ENCODE measurements at places on chromosomes 5 and 9. TPM values are rescaled to one million over a fixed set of nuclear protein-coding genes. Genes with fewer than 3 reads are reported as not detected.

GRCh38 chr5:98770911-98771322 is 2.5 kb upstream of the RGMB start:
- DNase-seq = no peak

DNA sequence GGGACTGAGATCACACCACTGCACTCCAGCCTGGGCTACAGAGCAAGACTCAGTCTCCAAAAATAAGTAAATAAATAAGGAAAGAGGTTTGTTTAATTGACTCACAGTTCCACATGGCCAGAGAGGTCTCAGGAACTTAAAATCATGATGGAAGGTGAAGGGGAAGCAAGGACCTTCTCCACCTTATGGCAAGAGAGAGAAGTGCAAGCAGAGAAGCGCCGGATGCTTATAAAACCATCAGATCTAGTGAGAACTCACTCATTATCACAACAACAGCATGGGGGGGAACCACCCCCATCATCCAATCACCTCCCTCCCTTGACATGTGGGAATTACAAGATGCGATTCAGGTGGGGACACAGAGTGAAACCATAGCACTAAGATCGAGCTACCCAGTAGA is 22.8 kb upstream of the RGMB start:
- DNase-seq = no peak

DNA sequence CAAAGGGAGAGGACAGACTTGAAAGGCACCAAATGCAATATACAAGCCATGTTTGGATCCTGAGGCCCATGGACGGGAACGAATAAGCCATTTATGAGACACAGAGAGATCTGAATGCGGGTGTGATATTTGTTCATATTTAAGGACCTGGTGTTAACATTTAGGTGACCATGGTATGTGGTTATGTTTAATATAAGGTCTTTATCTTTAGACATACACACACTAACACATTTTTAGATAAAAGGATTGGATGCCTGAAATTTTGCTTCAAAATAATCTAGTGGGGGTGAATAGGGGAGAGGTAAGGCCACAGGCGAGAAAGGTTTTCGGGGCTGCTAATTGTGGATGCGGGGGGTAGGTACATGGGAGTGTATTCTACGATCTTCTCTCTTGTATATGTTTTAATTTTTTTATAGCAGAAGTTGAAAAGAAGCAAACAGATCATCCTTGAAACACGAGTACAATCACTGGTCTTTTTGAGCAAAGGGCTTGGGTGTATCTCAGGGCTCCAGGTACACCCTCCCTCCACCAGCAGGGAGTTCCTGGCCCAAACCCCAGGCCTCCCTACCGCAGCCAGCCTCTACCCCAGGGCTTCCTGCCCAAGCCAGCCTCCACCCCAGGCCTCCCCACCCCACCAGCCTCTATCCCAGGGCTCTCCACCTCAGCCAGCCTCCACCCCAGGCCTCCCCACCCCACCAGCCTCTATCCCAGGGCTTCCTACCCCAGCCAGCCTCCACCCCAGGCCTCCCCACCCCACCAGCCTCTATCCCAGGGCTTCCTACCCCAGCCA is 12.2 kb downstream of the AKNA start:
- no peak for DNase-seq

CCDC171 gene
- 1.4 TPM for total RNA-seq

GRCh38 chr5:9363026-9363425 is 182.8 kb downstream of the SEMA5A start:
- DNase-seq = no peak

DNA sequence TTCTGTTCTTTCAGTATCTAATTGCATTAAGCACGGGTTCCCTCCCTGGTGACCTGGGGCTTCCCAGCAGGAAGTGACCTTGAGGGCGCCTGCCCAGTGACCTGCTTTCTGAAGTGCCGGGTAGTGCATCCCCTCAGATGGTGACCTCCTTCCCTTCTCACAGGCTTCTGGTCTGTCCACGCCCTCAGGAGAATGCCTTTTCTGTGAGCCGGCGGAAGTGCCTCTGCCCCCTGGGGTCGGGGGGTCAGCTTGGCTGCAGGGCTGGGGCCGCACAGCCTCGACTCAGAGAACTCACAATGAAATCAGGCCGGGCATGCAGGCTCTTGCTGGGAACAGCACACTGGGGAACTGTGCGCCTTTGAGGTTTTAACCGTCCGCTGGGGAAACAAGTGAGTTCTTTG is 124.5 kb upstream of the PHYKPL start:
- DNase-seq = no peak

DNA sequence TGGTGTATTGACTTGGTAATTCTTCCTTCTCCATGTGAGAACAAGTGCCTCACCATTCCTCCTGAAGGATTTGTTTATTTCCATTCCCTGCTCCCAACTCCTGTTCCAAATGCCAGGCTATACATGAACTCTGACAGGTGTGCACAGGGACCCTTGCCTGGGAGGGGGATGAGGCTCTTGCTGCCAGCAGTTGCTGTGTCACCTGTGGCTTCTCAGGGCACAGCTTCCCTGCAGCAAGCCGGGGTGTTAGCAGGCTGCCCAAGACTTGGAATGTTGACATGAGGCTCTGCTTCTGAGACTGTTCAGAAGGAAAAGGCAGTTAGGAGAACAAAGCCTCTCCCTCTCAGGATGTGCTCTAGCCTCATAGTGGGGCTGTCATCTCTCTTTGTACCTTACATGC is 131.3 kb downstream of the DOCK2 start:
- DNase-seq = no peak

C1QTNF2 gene
- total RNA-seq = 1.5 TPM

- DNase-seq = no peak
Observed at GRCh38 chr5:176675676-176676360, 28.5 kb downstream of the TSPAN17 start.

DNA sequence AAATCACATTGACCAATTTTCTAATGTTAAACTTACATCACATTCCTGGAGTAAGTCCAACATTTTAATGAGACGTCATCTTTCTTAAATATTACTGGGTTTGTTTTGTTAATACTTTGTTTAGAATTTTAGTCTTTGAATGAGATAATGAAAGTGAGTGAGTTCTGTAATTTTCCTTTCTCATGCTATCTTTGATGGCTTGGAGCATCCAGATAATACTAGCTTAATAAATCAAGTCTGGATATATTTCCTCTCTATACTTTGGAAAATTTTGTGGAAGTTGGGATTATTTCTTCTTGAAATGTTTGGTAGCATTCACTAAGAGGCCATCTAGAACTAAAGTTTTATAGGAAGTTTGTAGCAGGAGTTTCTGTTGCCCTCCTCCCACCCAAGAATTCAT is 90.8 kb upstream of the IL7R start:
- no peak for DNase-seq

DNA sequence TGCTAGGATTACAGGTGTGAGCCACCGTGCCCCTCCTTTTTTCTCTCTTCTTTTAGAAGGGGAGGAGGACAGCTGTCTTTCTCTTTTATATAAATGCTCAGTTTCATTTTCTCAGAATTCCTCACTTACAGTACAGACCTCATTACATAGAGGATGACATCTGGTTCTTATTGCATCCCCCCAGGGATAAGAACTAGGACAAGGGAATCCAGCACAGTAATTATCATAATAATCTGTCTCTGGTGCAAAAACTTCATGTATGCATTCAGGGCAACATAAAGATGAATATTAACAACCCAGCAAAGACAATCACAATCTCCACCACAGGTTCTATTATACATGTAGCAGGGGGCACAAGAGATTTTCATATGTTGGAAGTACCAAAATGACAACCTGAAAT is 5.1 kb downstream of the SPZ1 start:
- no peak for DNase-seq

FAM221B gene
- total RNA-seq = not detected

DNA sequence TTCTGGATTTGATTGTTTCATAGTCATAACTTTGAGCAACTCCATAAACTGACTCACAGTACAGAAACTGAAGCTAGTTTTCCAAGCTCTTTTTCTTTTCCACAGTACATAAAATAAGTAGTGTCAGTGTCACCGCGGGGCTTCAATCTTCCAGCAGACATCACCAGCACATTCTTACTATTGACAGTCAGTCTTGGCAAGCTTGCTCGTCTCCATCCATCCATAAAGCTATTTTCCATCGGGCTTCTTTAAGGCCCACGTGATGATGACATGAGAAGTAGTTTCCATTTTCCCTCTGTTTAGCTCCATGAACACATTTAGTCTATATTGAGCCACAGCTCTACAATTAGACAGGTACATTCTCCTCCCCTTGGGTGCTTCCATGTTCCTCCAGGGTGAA is 443.4 kb downstream of the KDM4C start:
- DNase-seq = no peak

GRCh38 chr5:120139039-120139438 is 325.1 kb upstream of the PRR16 start:
- DNase-seq = no peak

Data from right atrium auricular region (tissue), 2 donors.